C1 segment of cervical spinal cord (tissue), 14 donors: ENCODE measurements at places on chromosomes 5 and 9.

GRCh38 chr5:61622156-61622555 lies 290.1 kb downstream of the ZSWIM6 start:
- no peak for DNase-seq

- no peak for DNase-seq
Measured at GRCh38 chr5:148352696-148353095, 17.3 kb downstream of the SPINK9 start.

- no peak for DNase-seq
Measured at GRCh38 chr5:76441890-76442673, 39.0 kb downstream of the IQGAP2 start.

GRCh38 chr5:78813906-78814530 lies 165.4 kb upstream of the LHFPL2 start:
- DNase-seq = no peak

GRCh38 chr9:124598048-124598447 lies 90.8 kb upstream of the NR5A1 start:
- no peak for DNase-seq

DNA sequence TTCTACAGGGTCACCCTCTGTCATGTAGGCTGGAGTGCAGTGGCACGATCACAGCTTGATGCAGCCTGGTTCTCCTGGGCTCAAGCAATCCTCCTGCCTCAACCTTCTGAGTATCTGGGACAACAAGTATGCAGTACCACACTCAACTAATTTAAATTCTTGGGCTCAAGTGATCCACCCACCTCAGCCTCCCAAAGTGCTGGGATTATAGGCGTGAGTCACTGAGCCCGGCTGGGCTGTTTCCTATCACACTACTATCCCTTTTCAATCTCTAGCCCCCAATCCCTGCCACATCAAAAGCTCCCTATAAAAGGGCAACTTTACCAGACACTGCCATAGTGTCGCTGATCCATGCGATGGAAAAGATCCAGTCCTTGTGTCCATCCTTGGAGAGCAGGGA lies 20.4 kb downstream of the DCAF12 start:
- DNase-seq = no peak
